ENCODE measurements at places on chromosomes 6 and 20. TPM values are rescaled to one million over a fixed set of nuclear protein-coding genes. Genes with fewer than 3 reads are reported as not detected.

GRCh38 chr20:34978092-34978744 lies 22.6 kb downstream of the MYH7B start:
- DNase-seq = no peak

- DNase-seq = no peak
These were observed 4.8 kb downstream of the SRPK1 start for GRCh38 chr6:35916056-35916455.

GRCh38 chr6:122449069-122449468 lies 22.5 kb downstream of the SERINC1 start:
- DNase-seq = no peak

SS18L1 gene
- total RNA-seq = 13.7 TPM

SRMS gene
- total RNA-seq = not detected

PRPF6 gene
- total RNA-seq = 63.1 TPM
